ENCODE measurements at places on chromosomes 6 and 20. TPM values are rescaled to one million over a fixed set of nuclear protein-coding genes. Genes with fewer than 3 reads are reported as not detected.
A peak's percentile ranks its signal among the peaks of the same experiment; 100 is the strongest.

DNA sequence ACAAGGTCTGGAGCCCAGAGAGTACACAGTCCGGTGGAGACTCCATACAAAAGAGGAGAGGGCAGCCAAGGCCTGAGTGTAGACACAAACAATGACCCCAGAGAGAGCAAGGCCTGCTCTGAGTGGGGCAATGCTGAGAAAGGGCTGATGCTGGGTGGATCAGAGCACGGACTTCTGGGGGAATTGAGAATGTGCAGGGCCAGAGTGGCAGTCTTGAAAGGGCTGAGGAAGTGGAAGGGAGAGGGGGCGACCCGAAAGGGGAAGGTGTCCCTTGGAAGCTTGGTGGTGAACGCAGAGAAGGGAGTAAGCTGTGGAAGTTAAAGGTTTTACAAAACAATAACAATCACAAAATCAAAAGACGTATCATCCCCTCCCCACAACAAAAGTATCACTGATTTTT lies 12.0 kb upstream of the GRM4 start:
- DNase-seq = no peak

DNA sequence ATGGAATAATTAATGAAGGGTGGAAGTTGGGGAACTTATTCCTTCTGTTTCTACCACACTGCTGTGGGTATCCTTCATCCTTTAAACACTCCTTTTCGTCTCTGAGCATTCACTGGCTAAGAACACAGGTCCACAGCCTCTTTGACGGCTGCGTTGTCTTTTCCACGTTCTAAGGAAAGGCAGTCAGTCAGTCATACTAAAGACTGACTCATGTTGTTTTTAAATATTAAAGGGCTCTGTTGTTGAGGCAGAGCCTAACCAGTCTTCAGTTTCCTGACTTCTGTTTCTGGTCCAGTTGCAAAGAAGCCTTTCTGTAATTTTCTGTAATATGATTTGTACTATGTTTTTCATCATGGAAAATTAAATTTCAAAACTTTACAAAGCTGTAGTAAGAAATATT lies 48.0 kb downstream of the UST start:
- DNase-seq = no peak

- DNase-seq = no peak
Observed at GRCh38 chr6:53543359-53544216, 1.3 kb downstream of the GCLC start.

GRCh38 chr6:113184736-113185135 lies 672.4 kb upstream of the MARCKS start:
- no peak for DNase-seq

SLC17A1 gene
- not detected for total RNA-seq

C20orf144 gene
- total RNA-seq = 0.11 TPM

TAAR1 gene
- not detected for total RNA-seq

DNA sequence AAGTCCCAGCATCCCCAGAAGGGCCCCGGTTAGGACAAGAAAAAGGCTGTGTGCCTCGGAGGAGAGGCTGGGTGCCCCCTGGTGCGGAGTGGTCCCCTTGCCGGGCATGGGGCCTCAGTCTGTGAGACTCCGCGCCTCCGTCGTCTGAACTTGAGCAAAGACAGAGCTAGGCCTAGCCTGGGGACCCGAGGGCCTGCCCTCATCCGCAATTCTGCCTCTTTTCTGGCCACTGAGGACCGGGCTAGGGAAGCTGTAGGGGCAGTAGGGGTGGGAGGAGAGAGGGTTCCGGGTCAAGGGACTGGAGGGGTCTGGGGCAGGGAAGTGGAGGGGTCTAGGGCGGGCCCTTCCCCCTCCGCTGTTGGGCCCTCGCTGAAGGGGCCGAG lies 550 bp upstream of the HSPA12B start:
- no peak for DNase-seq

DNA sequence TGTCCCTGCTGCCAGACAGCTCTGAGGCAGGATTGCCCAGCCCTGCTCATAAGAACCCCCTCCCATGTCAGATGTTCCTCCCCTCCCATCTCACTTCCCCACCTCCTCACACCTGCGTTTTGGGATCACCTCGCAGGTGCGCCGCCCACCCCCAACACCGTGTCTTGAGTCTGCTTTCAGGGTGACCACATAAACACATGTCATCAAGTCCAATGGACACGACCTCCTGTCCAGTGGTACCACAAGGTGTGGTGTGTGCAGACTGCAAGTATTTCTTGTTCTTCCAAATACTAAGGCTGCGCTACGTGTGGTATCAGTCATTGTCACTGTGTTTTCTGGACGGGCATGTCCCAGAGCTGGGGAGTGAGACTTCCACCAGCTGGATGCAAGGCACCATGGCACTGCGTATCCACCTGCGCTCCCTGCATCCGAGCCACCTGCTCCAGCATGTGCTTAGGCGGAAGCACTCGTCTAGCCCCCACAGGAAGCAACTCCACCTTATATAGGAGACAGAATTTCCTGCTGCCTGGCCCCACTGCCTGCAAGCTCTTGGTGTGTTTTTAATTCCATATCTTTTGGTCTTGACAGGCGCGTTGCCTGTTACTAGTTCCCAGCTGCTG lies 119.7 kb upstream of the NXT1 start:
- no peak for DNase-seq

DNA sequence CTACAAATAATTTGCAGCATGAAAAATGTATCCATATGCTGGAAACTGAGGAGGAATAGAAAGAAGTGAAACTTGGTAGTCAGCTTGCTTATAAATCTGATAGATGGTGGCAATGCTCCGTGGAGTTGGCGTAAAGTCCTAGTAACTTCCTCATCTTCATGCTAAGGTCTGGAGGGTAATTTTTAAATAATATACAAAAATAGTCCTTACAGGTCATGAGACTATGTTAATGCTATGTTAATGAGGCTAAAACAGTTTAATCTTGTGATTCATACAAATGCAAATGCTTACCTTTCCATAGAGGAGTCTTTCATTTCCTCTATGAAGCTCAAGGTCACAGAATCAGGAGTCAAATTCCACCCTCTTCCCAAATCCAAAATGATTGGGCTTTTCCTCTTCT lies 9.4 kb upstream of the CRIP3 start:
- no peak for DNase-seq

DNA sequence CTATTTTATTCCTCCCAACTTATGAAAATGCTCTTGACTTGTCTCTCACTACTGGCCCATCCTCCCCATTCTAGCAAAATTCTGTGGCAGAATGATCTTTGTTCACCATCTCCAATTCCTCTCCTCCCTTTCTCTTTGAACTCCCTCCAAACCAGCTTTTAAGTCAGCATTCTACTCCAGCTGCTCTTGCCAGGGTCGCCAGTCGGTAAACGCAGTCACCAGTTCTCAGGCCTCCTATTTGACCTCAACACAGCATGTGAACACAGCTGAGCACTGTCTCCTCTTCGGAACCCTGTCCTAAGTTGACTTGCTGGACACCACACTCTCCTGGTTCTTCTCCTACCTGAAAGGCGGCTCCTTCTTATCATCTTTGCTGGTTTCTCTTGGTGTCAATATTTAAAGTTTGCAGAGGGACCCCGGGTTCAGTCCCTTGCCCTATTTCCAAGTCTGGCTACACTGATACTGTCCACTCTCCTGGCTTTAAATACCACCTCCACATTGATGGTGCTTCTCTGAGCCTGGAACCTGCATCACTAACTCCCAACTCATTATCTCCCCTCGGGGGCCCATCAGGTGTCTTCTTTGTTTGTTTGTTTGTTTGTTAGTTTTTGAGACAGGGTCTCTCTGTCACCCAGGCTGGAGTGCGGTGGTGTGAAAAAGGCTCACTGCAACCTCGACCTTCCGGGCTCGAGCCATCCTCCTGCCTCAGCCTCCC lies 27.4 kb downstream of the GDAP1L1 start:
- DNase-seq = no peak

GRCh38 chr6:123570813-123571684 lies 65.7 kb downstream of the TRDN start:
- DNase-seq = no peak

DNA sequence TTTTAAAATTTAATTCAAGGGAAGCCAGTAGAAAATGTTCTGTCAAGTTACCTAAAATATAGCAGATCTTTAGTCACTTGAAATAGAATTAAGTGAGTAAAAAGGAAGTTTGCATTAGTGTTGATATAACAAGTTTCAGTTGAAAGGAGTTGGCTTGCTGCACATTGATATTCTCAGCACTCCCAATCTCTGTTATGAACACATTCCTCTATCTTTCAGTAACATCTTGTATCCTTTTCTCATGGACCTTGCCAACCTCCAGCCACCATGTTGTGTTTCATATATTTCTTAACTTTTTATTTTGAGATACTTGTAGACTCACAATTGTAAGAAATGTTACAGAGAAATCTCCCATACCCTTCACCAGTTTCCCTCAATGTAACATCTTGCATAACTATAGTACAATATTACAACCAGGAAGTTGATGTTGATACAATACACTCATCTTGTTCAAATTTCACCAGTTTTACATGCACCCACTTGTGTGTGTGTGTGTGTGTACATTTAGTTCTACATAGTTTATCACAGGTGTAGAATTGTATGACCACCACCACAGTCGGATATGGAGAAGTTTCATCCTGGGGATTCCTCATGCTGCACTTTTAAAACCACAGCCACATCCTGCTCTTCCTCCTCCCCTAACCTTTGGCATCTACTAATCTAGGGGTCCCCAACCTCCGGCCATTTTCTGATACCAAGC lies 20.2 kb upstream of the PAQR8 start:
- no peak for DNase-seq

DNA sequence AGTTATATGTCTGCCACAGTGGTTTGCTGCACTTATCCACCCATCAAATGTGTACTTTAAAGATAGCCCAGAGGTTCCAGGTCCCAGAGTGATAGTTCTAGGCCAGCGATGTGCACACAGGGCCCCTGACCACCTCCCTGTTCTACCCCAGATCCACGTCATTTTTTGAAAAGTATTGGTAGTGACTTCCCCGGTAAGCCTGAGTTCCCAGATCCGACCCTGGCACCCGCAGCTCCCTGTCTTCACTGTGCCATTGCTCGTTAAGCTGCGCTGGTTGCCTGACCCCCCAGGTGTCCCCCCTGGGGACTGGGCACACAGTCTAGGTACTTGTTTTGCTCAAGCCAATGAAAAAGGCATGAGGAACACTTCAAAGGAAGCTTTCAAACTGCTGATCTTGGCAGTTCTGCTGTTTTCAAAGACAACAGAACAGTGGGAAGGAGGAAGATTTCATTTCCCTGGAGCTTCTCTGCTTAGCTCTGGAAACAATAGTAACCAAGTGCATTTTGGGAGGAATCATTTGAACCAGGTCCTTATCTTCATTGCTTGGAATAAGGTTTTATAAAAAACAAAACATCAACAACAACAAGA lies 116.3 kb upstream of the TAB2 start:
- no peak for DNase-seq

RAMACL gene
- 0.15 TPM for total RNA-seq

DNA sequence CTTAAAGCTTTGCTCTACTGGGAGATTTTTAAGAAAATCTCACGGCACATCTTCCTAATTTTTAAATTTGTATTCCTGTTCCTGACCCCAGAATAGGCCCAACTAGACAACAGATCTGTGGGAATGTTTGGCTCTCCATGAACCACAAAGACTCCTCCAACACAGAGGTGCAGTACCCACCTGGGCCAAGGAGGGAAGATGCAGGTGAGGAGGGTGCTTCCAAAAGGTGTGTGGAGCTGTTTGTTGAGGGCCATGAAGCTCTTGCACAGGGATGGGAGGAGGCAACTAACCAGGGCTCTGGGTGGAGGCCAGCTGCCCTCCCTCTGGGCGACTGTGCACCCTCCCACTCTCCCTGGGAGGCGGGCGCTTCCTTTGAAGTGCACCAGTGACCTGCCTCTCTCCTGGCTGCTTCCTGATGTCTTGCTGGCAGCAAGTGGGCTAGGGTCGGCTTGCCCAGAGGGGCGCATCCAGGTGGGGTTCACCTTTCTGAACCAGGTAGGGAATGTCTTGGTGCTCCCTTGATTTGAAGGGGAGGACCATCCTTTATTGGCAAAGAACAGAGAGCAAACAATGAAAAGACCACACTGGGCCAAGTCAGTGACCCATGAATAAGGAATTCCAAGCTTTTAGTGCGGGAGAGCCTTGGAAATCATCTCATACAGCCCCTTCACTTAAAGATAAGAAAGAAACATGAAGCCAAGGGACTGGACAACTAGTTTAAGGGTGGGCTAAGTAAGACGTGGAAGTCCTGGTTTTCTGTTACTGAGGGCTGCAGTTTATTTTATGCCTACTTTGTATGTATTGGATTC lies 76.0 kb downstream of the ANKRD6 start:
- DNase-seq = no peak

DNA sequence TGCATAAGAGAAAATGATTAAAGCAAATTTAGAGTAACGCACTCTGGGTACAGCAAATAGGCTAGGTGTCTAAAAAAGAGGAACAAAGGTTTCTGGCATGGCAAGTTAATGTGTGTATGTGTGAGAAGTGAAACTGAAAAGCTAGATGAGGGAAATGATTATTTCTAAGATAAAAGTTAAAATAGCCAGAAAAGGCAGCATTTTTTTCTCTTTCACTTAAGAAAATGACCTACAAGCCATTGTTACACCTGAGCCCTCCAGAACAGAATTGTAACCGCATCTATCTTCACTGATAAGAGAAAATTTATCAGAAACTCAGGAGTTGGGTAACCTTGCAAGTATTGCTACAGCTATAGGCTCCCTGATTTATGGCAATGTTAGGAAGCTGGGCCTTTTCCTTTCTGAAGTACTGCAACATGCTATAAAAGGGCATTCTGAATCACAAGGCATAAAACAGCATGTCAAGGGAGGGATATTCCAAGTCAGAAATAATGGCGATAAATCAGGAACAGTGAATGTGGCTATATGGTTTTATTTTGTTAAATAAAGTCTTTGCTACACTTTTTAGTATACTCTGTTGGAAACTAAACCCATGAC lies 395.3 kb downstream of the TBC1D32 start:
- no peak for DNase-seq

SLC26A8 gene
- total RNA-seq = not detected

- peak; percentile 63 for DNase-seq
Observed at GRCh38 chr6:27809939-27810767, 102.0 kb downstream of the OR2B2 start.

DNA sequence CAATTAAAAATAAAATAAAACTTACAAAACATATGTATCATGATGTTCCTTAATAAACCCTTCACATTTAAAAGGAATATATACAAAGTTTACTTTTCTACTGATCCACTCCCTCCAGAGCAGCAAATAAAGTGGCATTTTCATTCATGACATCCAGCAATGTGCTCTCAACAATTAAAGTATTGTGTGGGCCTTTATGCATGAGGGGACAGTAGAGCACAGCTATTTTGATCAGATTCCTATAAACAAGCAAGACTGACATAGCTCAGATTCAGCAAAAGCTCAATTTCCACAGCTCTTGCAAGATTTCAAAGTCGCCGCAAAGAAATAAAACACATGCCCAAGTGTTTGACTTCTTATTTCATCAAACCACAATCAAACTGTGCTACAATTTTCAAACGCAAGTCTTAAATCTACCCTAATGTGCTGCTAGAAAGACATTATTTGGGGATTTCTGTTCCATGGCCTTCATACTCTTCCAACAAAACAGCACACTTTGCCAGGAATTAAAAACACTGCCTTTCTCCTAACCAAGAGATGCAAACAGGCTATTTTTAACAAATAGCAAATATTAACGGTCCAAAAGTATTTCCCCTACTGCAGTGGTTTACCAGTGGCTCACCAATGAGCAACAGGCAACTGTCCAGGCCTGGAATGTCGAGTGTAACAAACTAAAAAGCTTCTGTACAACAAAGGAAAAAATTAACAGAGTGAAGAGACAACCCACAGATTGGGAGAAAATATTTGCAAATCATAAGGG lies 52.3 kb downstream of the MBOAT1 start:
- no peak for DNase-seq

MRAP2 gene
- total RNA-seq = not detected

GRCh38 chr20:47266847-47267515 lies 89.5 kb downstream of the ZMYND8 start:
- no peak for DNase-seq

GRIK2 gene
- not detected for total RNA-seq

CCN5 gene
- total RNA-seq = not detected

TEAD3 gene
- 1.4 TPM for total RNA-seq

Data from activated T-cell treated with anti-CD3 and anti-CD28 coated beads, Interleukin-2, amount 50 U/mL, for 4 hours (primary cell).